ENCODE measurements at places on chromosomes 2 and 18.

DNA sequence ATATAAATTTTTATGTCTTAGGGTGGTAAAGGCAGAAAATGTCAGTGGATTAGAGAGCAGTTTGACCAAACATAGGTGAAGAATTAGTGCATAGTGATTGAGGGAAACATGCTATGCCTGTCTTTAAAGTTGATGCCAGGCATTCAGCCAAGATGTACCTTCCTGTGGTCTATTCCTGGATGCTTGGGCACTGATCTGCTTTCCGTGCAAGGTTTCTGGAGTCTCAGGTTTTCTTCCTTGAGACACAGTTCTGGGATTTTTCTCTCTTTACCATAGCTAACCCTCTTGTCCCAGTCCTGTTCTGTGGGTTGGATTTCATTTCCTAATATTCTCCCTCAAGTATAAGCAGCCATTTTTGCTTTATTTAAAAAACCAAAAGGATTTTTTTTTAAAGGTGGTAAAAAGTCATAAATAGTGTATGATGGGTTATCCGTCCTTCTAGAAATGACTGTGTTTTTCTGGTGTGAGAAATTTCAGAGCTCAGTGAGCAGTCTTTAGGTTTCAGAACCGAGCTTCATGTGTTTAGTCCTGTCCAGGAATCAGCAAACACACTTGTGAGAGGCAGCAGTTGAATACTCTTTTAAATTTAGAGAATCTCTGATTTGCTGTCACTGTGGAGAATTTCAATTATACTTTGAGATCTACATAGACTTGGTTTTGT, 43.0 kb upstream of the CYBRD1 start:
- DNase-seq = no peak

- DNase-seq = no peak
Measured at GRCh38 chr2:161134547-161135518, 25.4 kb upstream of the TANK start.

DNA sequence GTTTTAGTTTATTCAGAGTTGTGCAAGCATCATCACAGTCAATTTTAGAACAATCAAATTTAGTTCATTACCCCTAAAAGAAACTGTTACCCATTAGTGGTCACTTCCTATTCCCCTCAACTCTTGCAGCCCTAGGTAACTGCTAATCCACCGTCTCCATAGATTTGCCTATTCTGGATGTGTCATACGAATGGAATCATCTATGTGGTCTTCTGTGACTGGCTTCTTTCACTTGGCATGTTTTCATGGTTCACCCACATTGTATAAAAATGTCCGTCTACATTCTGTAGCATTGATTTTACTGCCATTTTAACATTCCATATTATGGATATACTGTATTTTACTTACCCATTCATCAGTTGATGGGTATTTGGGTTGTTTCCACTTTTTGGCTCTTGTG, 5.3 kb upstream of the CEP68 start:
- DNase-seq = no peak

DNA sequence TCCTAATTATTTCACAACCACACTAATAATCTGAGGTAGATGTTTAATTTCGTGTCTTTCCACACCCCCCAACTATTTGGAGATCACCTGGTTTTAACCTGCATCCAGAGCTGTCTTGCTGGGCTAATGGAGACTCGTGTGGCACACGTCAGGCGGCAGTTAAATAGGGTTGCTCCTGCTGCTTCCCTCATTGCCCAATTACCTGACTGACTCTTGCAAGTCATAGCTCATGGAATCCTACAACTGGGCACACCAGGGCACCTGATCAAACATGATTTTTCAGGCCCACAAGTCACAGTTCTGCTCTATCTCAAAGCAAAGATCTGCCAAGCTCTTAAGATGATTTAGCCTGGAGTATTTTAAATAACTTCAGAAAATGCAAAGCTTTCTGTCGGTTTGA, 1430.4 kb upstream of the ACVR2A start:
- no peak for DNase-seq

- DNase-seq = no peak
Measured at GRCh38 chr18:72013427-72013850, 530.7 kb downstream of the CBLN2 start.
